GM20000 (cell line): ENCODE measurements at places on chromosomes 5 and 9.

GRCh38 chr5:26948921-26949320 lies 89.5 kb downstream of the CDH9 start:
- no peak for DNase-seq

DNA sequence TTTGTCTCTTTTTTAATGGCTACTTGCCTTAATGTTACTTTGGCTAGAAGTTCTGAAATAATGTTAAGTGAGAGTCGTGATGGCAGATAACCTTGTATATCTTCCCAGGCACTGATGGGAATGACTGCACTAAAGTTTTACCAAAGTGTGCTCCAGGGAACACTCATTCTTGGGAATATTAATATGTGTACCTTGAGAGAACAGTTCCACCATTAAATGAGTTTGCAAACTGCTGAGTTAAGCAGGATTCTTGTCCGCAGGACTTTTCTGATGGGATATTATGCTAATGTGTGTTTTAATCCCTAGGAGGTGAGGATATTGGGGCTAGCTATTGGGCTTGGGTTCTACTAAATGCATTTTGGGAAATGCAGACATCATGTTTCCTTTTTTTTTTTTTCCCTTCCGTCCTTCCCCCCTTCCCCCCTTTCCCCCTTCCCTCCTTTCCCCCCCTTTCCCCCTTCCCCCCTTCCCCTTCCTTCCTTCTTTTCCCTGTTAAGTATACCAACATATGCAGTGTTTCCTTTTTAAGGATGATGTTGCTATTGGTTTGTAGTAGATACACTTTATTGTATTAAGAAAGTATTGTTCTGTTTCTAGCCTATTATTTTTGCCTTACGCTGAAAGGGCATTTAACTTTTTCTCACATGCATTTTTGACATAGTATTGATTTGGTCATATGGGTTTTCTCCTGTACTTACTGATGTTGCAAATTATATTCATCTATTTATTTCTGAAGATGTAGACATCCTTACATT lies 15.5 kb downstream of the ZBTB34 start:
- no peak for DNase-seq

DNA sequence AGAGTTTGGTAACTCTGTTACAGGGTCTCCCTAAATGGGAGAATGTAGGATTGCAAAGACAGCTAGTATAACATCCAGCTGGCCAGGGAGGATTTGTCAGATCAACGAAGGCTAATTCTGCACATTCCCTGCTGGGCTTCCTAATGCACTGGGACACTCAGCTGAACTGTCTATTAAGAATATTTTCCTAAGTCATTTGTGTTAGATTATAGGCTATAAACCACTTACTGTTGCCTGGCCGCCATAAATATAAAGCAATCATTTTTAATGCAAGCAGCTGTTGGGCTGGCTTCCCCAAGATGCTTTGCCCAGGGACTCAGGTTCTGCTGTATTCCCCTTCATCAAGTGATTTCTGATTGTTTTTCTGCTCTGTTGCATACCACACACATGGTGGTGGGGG lies 35.3 kb upstream of the SLIT3 start:
- DNase-seq, result no peak

- DNase-seq, result peak; percentile 65
These were observed 16.6 kb downstream of the STOM start for GRCh38 chr9:121353241-121354061.

DNA sequence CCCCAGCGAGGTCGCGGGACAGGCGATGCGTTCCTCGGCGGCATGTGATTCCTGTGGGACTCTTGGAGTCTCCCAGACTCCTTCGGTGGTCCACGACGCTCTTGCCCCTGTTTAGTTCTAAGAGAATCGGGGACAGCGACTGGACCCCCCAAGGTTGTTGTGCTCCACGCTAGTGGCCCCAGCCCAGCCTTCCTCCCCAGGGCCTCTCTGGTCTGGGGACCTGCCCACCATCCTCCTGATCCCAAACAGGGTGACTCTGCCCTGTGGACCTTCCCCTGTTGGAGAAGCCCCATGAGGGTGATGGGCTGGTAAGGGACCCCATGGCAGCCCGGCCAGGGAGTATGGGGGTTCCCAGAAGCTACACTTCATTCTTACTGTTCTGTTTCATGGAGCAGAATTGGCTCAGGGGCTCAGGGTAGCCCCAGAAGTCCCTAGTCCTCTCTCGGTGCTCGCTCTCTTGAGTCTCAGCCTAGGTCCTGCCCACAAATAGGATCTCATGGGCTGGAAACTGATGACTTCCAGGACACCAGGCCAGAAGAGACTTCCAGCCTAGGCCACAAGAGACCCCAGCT lies 880 bp downstream of the CARD19 start:
- no peak for DNase-seq

GRCh38 chr9:113941526-113941925 lies 65.4 kb downstream of the ZNF618 start:
- no peak for DNase-seq
